Astrocyte (in vitro differentiated cells and primary cell): ENCODE measurements at places on chromosomes 6 and 20. TPM values are rescaled to one million over a fixed set of nuclear protein-coding genes. Genes with fewer than 3 reads are reported as not detected.

The MLIP gene
- 0.55 TPM in 1 of 2 replicates, not detected in the other for total RNA-seq

The STMND1 gene
- total RNA-seq, result 0.16 TPM in 1 of 2 replicates, not detected in the other

The ARFGEF3 gene
- total RNA-seq, result 1.5 and 1.9 TPM in 2 replicates

The IPCEF1 gene
- total RNA-seq, result 0.16 and 0.24 TPM in 2 replicates

The ADGRF4 gene
- 1.2 and 1.4 TPM in 2 replicates for total RNA-seq

The KCNG1 gene
- 45.5 and 45.9 TPM in 2 replicates for total RNA-seq

The BPIFB4 gene
- not detected in 2 replicates for total RNA-seq

The TSBP1 gene
- not detected in 2 replicates for total RNA-seq
